Stimulated activated CD8-positive, alpha-beta memory T cell treated with anti-CD3 and anti-CD28 coated beads, Interleukin-12 subunit alpha, Interleukin-12 subunit beta, amount 100 ng/mL, for 4 hours (primary cell): ENCODE measurements at places on chromosomes 6 and 20.

- DNase-seq = no peak
Measured at GRCh38 chr6:148423133-148423532, 80.5 kb downstream of the SASH1 start.

GRCh38 chr20:4169360-4170190, 154.2 kb upstream of the RNF24 start:
- no peak for DNase-seq

GRCh38 chr6:57222743-57223077, 603 bp upstream of the RAB23 start:
- no peak for DNase-seq

DNA sequence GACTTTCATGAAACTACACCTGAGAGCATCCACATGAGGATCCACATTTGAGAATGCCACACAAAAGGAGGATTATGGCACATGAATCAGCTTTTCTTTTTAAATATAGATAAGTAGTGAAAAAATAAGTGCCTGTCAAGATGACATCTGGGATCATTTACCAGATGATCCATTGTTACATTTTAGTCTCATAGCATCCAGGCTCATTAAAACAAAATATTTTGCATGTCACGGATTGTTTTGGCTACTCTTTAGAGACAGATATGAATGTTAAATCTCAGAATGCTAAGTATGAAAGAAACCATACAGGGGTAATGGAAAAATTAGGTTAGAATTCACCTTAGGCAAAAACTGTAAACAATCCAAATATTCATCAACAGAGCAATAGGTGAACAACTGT, 66.7 kb downstream of the MYO6 start:
- DNase-seq = no peak

- no peak for DNase-seq
Measured at GRCh38 chr6:82861121-82861520, 204.5 kb downstream of the UBE3D start.

GRCh38 chr6:10030942-10031537, 383.8 kb downstream of the TFAP2A start:
- no peak for DNase-seq

GRCh38 chr6:125792172-125792571, 1.4 kb downstream of the NCOA7 start:
- no peak for DNase-seq

DNA sequence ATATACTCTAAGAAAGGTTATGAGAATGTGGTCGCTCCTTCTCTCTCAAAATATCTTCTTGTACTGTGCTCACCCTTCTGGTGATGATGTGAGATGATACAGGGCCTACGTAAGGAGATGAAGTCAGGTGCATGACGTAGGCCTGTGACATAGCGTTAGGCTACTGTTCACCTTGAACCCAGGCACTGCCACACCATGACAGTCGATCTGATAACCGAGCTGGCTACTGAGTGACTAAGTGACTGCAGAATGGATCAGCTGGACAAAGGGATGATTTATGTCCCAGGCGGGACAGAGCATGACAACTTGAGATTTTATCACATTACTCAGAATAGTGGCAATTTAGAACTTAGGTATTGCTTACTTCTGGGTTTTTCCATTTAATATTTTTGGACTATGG, 11.2 kb downstream of the SLC24A3 start:
- no peak for DNase-seq

- no peak for DNase-seq
Measured at GRCh38 chr20:50659975-50660670, 31.2 kb downstream of the RIPOR3 start.

GRCh38 chr20:47857569-47858464, 72.5 kb upstream of the SULF2 start:
- DNase-seq = no peak
